ENCODE measurements at places on chromosomes 7 and 10.

DNA sequence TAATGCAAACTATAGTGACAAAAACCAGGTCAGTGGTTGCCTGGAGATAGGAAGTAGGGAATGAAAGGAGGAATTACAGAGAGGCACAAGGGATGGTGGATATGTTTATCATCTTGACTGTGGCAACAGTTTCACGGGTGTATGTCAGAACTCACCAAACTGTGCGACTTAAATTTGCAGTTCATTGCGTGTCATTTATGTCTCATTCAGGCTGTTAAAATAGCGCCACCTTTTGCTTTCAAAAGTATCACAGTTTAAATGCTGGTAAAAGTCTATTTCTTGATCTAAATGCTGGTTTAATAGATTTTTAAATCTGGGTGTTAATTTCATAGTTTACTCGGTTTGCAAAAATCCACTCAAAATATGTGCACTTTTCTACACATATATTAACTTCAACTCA lies 51.0 kb downstream of the PTTG1IP2 start:
- peak; percentile 6 for DNase-seq

GRCh38 chr10:102414749-102415148 lies 3.8 kb downstream of the PSD start:
- no peak for DNase-seq

GRCh38 chr7:40717242-40717641 lies 582.4 kb downstream of the SUGCT start:
- DNase-seq, result peak; percentile 45

GRCh38 chr10:24465124-24465874 lies 256.4 kb downstream of the KIAA1217 start:
- DNase-seq, result no peak

DNA sequence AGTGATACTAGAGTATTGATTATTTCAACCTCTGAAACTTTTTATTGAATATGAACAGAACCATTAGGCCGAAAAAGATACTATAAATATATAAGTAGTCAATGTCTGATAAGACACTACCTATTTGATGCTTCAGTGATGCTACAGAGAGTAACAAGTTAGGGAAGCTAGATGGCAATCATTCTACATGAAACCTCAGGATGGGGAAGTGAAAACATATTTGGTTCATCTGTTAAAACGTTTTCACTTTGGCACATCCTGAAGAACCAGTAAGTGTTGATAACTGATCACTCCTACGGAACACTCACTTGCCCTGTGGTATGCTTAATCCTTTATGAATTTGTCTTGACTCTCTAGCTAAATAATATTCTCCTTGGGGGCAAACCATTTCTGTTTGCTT lies 1064.9 kb downstream of the NXPH1 start:
- no peak for DNase-seq

Measured in NCI-H82 (cell line).